ENCODE measurements at places on chromosomes 2 and 18.

DNA sequence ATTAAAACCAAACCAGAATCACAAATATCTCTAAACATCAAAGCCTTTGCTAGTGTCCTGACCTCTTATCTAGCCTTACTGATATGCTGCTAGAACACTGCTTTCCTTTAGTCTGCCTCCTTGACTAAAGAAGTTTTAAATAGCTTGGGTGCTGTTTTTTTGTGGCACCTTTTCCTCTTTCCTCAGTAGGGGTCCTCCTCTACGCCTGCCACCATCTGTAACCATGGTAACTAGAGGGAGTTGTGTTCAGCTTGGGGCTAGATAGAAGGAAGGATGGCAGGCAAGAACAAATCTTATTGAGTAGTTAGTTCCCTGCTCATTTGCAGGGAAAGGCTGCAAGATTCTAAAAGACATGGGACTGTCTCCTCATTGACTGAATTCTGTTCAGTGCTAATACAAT lies 86.0 kb downstream of the TAF4B start:
- no peak for DNase-seq

DNA sequence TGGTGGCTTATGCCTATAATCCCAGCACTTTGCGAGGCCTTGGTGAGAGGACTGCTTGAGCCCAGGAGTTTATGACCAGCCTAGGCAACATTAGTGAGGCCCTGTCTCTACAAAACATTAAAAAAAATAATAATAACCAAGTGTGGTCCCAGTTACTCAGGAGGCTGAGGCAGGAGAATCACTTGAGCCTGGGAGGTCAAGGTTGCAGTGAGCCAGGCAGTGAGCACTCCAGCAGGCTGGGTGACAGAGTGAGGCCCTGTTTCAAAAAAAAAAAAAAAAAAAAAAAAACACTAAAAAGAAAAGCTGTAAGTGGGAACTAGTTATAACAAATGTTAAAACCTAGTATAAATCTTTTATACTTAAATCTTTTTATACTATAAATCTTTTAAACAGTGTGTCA lies 146.2 kb upstream of the ITGA4 start:
- DNase-seq: no peak

GRCh38 chr2:39164089-39164488 lies 43.2 kb upstream of the SOS1 start:
- no peak for DNase-seq

DNA sequence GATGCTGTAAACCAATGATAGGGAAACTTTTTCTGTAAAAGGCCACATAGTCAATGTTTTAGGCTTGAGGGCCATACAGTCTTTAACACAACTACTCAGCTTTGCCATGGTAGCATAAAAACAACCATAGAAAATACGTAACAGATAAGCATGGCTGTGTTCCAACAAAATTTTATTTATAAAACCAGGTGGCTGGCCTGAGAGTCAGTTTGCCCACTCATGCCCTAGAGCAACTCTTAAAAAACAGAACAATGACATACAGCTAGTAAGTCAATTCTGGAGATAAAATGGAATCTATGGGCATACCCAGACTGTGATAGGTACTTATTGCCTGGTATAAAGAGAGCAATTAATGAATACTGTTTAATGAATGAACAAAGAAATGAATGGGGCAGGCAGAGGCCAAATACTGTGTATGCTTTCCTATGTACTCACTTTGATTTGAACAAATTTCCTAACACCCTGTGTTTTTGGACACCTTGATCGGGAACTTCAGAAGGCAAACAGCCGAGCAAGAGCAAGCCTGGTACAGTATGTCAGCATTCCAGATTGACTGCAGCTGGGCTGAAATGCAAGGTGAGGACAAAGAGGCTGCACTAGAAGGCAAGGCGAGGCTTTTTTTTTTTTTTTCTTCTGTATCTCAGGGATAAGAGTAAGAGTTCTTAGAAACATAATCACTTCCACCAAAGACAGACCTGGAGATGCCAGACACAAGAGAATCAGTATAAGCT lies 315.3 kb downstream of the CLIP4 start:
- DNase-seq: no peak

GRCh38 chr18:43635397-43635796 lies 358.1 kb upstream of the SYT4 start:
- DNase-seq: no peak

DNA sequence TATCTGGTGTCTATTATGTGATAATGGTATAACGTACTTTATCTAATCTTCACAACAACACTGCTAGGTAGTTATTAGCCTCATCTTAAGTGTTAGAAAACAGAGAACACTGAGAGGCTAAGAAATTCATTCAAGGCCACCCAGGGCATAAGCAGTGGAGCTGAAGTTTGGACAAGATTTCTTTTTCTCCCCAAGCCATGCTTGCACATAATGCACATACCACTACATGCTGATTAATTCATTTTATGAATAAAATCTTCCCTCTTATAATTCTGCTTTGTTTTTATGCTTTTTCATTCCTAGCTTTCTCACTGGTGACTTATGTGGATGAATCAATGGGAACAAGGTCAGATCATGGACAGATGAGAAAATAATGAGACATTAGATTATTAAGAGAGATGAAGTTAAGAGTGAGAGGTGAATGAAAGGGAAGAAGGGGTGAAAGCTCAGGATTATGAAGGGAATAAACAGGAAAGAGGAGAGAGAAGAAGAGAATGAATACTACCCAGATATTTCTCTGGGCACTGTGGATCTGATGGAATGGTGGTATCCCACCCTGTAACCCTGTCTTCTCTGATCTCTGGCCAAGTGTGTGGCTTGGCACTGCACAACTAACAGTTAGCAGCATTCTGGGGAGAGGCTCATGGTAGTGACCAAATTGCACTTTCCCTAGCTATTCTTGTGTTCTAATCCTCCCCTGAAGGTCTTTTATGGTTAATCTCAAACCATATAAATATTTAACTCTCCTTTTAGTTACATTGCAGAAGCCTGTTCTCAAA lies 17.7 kb upstream of the GALNT3 start:
- DNase-seq: no peak

DNA sequence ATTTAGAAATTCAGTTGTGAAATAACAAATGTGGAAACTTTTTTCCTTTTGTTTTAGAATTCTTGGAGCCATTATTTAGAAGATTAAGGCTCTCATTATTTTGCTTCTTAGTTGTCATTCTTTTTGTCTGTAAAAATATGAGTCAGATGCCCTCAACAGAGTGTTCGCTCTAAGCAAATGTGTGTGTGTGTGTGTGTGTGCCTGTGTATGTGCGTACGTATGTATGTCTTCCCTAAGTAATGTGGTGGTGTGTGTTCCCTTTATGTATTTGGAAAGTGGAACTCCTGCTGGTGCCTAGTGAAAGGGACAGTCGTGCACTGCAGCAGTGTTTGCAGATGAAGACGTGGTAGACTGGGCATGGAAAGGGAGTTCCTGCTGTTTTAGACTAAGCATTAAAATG lies 27.5 kb downstream of the ZNF407 start:
- DNase-seq: no peak

Measured in SIG-M5 (cell line).